Left cardiac atrium (tissue), 4 donors: ENCODE measurements at places on chromosomes 7 and 10. TPM values are rescaled to one million over a fixed set of nuclear protein-coding genes. Genes with fewer than 3 reads are reported as not detected.

INMT gene
- total RNA-seq, result 47.7 TPM

IDI2 gene
- total RNA-seq, result not detected

PEX1 gene
- 11.6 TPM for total RNA-seq

JAZF1 gene
- 20.0 TPM for total RNA-seq

LIPN gene
- total RNA-seq, result not detected

NPFFR1 gene
- total RNA-seq, result 0.12 TPM

C10orf67 gene
- 0.27 TPM for total RNA-seq

USP6NL gene
- 7.9 TPM for total RNA-seq

CALN1 gene
- total RNA-seq, result not detected

BICC1 gene
- 14.2 TPM for total RNA-seq

IFIT1B gene
- not detected for total RNA-seq

SSC4D gene
- 1.4 TPM for total RNA-seq

GOT1 gene
- total RNA-seq, result 404 TPM

NUDT13 gene
- total RNA-seq, result 2.7 TPM

CDC14C gene
- not detected for total RNA-seq

COL1A2 gene
- 270 TPM for total RNA-seq

ASZ1 gene
- not detected for total RNA-seq

CCL24 gene
- not detected for total RNA-seq
